ENCODE measurements at places on chromosomes 2 and 18.
A peak's percentile ranks its signal among the peaks of the same experiment; 100 is the strongest.

- peak; percentile 70 for DNase-seq
These were observed 15.6 kb downstream of the BAZ2B start for GRCh38 chr2:159600752-159601151.

DNA sequence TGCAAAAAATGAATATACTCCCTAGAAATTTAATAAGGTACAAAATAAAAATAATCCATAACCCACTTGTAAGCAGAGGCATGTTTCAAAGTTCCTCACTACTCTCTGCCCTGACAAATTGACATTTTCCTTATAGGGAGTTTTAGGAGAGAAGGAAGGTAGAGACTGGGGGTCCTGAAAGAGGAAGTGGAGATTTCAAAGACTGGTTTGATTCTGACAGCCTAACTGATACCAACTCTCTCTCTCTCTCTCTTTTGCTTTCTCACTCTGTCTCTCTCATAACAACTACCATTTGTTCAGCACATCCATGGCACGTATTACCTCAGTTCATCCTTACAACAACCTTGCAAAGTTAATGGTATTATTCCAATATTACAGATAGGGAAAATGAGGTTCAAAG lies 18.6 kb downstream of the FZD7 start:
- no peak for DNase-seq

GRCh38 chr2:53018825-53019425 lies 748.7 kb upstream of the CHAC2 start:
- no peak for DNase-seq

DNA sequence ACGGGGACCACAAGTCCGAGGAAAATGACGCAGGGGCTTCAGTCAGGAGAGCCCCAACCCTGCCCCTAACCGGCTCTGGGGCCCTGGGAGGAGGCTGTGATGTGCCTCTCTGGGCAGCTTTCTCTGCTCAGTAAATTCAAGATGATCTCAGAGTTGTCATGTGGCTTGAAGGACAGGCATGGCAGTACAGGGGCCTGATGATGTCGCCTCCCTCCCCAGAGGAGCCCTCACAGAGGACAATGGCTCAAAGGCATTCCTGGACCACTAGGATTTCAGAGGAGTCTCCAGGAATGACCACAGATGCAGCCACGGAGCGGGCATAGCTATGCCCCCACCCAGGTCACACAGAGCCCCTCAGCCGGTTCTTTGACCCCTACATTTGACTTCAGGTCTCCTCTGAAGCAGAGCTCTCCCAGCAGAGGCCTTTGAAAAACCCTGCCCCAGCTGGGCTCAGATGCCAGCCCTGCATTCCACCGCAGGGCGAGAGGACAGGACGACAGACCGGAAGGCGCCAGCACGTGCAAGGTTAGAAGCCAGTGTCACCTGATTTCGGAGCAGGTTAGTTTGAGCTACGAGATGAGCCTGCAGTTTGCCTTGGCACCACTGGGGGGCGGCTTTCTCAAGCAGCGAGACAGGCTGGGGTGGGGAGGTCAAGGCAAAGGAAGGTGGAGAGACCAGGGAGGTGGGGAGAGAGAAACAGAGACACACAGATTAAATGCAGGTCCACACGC lies 39.2 kb downstream of the BIN1 start:
- peak; percentile 72 for DNase-seq

DNA sequence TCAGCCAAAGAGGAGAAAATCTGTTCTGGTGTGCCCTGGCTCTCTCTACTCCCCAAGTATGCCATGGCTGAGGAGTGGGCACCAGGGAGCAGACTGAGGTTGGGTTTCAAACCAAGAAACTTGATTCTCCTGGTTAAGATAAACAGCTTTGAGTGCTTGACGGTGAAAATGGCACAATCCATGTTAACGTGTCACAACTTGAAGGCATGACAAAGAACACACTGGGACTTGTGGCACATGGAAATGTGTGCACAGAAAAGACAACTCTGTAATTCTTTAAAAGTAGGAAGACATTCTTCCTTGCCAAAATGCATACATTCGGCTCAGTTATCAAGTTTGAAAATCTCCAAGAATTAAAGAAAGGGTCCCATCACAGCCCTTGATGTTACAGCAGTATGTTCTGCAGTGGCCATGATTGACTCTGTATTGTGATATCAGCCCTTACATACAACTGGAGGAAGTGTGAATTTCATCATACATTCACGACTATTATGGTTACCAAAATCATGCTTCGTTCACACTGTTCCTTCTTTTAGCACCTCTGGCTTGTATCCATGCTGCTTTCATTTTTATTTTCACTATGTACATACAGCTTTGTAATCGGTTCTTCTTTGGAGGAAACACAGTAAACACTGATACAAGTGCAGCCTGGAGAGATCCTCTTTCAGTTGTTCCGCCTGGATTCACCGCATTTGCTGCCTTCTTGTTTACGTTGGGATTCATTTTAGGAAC lies 15.6 kb upstream of the ACTG2 start:
- no peak for DNase-seq

GRCh38 chr2:114534116-114535084 lies 92.0 kb downstream of the DPP10 start:
- DNase-seq = no peak

DNA sequence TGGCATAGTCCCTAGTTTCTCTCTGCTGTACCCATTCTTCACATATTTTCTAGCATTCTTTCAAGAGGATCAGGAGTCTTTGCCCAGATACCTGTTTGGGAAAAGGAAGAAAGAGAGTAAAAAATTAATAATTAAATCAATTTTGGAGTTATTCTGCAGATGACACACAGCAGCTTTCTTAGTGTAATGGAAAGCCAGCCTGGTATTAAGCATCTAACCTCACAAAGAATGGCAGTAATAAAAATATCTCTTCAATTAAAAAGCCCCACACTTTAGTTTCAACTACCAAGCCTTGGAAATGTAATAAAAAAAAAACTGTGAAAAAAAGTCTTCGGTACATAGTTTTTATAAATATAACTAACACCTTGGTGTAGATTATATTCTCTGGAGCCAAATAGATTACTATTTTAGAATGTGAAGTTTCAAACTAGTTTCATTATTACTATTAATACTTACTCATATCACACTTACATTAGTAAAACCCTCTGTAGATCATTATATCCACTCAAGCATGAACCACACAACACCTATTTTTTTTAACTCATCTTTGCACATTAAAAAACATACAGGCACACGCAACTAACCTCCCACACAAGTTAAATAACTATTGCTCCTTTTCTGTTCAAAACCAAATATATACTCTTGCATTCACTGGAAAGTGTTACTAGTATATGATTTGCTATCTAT lies 90.9 kb downstream of the GPD2 start:
- DNase-seq = no peak

GRCh38 chr2:31235504-31235902 lies 1.6 kb downstream of the EHD3 start:
- no peak for DNase-seq

GRCh38 chr2:3651691-3652648 lies 6.0 kb upstream of the ALLC start:
- no peak for DNase-seq
